RCC 7860 (cell line): ENCODE measurements at places on chromosomes 7 and 10.
A peak's percentile ranks its signal among the peaks of the same experiment; 100 is the strongest.

GRCh38 chr10:45035673-45036072, 35.0 kb downstream of the ZNF22 start:
- DNase-seq, result no peak

GRCh38 chr10:101111547-101111946, 19.6 kb upstream of the TLX1 start:
- DNase-seq, result no peak

DNA sequence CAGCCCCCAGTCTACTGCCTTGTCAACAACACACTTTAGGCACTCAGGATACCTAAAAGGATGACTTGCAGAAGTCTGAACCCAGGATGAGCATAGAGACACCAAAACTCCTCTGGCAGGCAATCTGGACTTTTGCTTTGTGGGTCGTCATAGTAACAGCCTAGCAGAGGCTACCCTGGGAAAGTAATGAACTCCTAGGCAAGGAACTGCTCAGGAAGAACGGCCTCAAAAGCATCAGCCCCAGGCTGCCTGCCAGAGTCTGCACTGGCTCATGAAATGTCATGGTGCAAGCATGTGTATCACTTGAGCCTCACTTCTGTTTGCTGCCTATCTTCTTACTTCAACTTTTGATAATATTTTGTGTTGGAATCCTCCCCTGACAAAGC, 715.1 kb downstream of the GRID1 start:
- no peak for DNase-seq

GRCh38 chr7:34038816-34039470, 133.6 kb downstream of the BMPER start:
- no peak for DNase-seq

DNA sequence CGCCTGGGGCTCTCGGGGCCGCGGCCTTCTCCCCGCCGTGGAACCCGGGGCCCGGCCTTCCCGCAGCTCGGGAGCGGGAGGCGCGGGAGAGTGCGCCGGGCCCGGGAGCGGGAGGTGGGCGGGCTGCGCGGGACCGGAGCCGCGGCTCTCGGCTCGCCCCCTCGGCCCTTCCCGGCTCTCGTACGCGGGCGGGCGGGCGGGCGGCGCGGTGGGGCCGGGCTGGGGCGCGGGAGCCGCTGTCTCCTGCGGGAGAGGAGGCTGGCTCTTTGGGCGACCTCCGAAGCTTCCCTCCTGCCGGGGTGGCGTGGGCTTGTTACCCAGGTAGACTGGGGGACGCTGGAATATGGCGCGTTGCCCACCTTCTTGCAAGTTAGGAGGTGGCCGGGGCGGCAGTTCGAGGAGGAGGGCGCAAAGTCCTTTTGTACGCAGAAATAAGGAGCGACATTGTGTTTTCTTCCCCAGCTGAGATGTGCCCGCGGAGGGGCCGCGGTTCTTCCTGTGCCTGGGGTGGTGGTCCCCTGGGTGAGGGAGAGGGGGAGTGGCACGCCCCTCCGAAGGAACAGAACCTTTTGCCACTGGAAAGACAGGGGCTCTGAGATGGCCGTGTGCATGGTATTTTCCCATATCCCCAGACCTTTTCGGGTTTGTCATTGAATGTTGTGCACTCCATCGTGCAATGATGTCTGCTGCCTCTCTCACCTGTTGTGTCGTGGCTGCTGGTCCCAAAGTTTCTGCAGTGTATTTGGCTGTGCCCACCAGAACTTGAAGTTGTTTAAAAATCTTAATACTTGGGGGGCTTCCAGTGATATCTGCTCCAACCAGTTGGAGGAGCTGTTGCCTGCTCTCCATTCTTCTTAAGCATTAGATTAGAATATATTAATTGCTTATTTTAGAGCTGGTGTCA, 844 bp downstream of the NRF1 start:
- DNase-seq, result peak; percentile 25

DNA sequence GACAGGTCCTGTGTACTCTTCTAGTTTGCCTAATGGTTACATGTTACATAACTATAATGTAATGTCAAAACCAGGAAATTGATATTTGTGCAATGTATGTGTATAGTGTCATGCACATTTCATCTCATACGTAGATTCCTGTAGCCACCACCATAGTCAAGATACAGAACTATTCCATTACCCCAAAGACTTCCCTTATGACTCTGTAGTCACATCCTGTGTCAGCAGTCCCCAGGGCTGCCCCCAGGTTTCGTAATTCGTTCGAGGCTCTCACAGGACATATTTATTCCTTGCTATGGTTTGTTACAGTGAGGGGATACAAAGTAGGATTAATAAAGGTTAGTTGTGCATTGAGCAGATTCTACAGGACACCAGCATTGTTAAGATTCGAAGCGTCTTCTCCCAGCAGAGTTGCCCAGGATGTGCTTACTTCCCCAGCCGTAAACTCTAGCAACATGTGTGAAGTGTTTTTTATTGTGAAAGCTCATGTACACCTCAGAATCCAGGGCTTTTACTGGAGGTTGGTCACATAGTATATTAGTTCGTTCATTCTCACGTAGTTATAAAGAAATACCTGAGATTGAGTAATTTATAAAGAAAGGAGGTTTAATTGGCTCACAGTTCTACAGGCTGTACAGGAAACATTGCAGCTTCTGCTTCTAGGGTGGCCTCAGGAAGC, 18.6 kb downstream of the RABGEF1 start:
- no peak for DNase-seq

GRCh38 chr10:34721208-34721840, 93.8 kb downstream of the PARD3 start:
- peak; percentile 75 for DNase-seq

DNA sequence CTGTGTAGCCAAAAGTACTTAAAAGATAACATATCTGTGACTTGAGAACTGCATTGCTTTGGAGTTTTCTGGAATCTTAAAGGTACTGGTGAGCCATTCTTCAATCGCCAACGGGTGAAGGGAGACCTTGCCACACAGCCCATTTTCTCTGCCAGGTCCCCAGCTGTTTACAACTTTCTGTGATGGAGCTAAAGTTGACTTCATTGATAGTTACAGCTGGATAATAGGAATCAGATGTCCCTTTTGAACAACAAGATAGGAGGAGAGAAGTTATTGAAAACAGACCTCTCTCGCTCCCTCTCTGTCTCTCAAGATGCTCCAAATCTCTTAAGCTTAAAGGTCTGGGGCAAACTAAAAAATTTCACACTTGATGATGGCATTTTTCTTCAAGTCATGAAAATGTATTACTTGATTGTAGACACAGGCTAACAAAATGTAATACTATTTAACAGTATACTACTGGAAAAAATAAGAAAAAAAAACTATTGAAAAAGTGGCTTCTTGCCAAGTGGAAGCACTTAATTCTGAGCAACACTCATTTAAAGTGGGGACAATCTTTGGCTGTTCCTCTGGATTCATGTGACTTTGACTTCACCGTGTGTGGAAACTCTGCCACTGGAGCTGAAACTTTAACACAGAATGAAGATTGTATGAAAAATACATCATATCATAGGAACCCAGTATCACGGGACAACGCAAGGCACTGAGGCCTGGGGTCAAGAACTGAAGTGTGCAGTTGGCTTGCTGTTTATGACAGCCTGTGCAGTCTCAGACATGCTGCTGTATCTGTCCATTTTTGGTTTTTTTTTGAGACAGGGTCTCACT, 78.4 kb upstream of the AFAP1L2 start:
- no peak for DNase-seq

- no peak for DNase-seq
Measured at GRCh38 chr7:117841611-117842010, 31.6 kb downstream of the CTTNBP2 start.
